ENCODE measurements at places on chromosomes 4 and X. TPM values are rescaled to one million over a fixed set of nuclear protein-coding genes. Genes with fewer than 3 reads are reported as not detected.

DNA sequence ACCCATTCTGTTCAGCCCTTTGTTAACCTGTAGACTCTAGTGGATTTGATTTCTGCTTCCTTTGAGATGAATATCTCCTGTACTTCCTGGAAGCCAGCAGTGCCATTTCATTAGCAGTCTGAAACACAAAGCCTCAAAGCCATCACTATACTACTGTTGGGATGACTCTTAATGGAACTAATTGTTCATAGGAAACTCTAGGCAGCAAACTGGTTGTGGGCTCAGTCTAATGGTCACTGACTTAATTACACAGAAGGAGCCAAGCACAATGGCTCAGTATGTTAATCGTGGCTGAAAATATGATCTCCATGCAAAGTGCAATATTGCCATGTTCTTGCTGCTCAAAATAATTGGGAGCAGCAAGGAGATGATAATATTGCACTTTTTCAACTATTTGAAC, 262.3 kb downstream of the ARHGAP24 start:
- no peaks in the 10 kb centered on the region for H3K36me3 ChIP-seq
- no peaks in the 10 kb centered on the region for H3K27me3 ChIP-seq
- no peak overlapping the region for H3K27ac ChIP-seq
- DNase-seq: no peak

DNA sequence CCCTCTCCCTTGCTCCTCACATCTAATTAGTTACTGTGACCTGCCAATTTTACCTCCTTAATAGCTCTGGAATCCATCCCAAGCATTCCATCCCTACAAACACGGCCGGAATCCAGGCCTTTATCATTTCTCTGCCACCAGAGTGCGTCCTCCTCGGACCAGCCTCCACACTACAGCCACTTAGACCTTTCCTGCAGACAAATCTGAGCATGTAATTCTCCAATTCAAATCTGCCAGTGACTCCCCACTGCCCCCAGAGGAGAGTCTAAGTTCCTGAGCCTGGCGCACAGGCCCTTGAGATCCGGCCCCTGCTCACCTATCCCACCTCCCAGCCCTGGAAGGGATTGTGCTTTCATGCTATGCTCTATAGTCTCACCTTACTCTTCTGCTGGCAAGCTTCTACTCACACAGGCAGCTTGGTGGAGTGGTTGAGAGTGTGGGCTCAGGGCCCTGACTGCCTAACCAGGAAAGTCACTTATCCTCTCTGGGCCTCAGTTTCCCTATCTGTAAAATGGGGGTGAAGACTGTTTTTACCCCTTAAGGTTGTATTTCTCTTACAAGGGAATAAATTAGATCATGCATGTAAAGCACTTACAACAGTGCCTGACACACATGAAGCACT, 31.2 kb downstream of the PJA1 start:
- no peak overlapping the region for H3K4me3 ChIP-seq
- no peak for DNase-seq
- no peak overlapping the region for H3K27ac ChIP-seq
- no peaks in the 10 kb centered on the region for H3K4me1 ChIP-seq
- H3K36me3 ChIP-seq: no peaks in the 10 kb centered on the region
- H3K27me3 ChIP-seq: no peaks in the 10 kb centered on the region

GRCh38 chr4:165532976-165533375, 154.2 kb downstream of the CPE start:
- DNase-seq: no peak
- no peak overlapping the region for H3K4me3 ChIP-seq
- H3K27me3 ChIP-seq: no peaks in the 10 kb centered on the region
- no peaks in the 10 kb centered on the region for H3K36me3 ChIP-seq
- no peak overlapping the region for H3K27ac ChIP-seq

DNA sequence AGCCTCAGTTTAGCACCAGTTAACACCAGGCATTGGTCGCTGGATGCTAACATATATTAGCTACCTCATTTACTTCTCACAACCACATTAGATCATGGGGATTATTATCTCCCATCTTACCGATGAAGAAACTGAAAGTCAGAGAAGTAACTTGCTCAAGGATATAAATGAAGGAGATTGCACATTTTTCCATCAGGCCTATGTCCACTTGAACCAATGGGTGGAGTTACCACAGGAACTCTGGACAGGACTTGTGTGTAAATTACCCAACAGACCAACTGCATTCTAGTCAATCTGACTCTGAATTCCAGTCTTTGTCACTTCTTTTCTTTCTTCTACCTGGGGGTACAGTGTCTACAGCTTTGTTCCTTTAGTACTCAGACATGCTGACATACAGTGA, 1.8 kb downstream of the LNX1 start:
- H3K36me3 ChIP-seq: no peaks in the 10 kb centered on the region
- no peak overlapping the region for H3K27ac ChIP-seq
- no peaks in the 10 kb centered on the region for H3K4me1 ChIP-seq
- no peak for DNase-seq
- H3K4me3 ChIP-seq: no peak overlapping the region

The RBMX gene
- total RNA-seq: 318 TPM

GRCh38 chr4:74793757-74794381, 454 bp downstream of the BTC start:
- no peak for DNase-seq
- H3K4me3 ChIP-seq: no peak overlapping the region
- no peaks in the 10 kb centered on the region for H3K27me3 ChIP-seq
- H3K4me1 ChIP-seq: no peaks in the 10 kb centered on the region
- no peak overlapping the region for H3K27ac ChIP-seq
- H3K36me3 ChIP-seq: no peaks in the 10 kb centered on the region

DNA sequence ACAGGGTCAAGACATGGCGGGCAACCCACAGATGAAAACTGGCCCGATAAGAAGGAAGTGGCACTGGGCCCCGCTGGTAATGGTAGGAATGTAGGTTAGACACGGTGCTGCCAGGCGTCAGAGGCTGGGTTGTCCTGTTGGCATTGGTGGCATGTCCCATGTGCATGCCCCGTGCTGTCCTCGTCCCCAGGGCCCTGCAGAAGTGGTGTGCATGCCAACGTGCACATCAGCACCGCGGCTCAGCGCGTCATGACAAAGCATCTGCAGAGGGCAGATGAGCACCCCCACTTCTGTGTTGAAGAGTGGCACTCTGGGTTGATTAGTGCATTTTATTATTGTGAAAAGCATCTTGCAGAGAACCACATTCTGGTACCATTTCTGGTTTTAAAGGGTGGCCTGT, 35.6 kb downstream of the NELFA start:
- no peaks in the 10 kb centered on the region for H3K4me1 ChIP-seq
- H3K27me3 ChIP-seq: no peaks in the 10 kb centered on the region
- peaks cover 9% of the 10 kb centered on the region for H3K36me3 ChIP-seq
- no peak for DNase-seq
- no peak overlapping the region for H3K4me3 ChIP-seq

- no peaks in the 10 kb centered on the region for H3K4me1 ChIP-seq
- no peaks in the 10 kb centered on the region for H3K36me3 ChIP-seq
- H3K4me3 ChIP-seq: no peak overlapping the region
- no peaks in the 10 kb centered on the region for H3K27me3 ChIP-seq
- no peak overlapping the region for H3K27ac ChIP-seq
These were observed 91.8 kb downstream of the MAB21L2 start for GRCh38 chr4:150673793-150674192.

The TEX13B gene
- total RNA-seq: not detected

The SSX1 gene
- not detected for total RNA-seq

DNA sequence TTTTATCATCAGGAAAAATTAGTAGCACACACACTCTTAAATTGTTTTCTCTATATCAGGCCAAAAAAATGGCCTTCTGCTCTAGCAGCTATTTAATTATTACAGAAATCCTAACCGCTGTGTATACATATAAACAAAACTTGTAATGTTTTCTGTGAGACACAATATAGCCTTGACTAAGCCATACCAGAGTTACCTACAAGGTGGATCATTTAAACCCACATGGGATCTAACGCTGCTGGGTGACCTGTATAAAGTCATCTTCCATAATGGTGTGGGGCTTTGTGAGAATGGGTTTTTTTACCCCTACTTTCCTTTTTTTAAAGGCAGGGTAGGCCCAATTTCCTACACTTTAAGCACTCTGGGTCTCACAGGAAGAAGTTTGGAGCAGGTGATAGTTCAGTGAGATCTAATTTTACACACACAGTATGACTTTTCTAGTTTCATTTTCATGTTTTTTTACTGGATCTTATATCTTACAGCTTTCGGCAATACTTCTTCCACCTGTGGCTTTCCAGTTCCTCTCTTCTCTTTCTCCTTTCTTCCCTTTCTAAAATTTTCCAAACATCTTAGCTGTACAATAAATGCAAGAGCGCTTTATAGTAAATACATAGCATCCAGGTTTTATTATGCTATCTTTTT, 66.9 kb upstream of the MMAA start:
- H3K27ac ChIP-seq: no peak overlapping the region
- no peak for DNase-seq
- no peaks in the 10 kb centered on the region for H3K4me1 ChIP-seq
- H3K4me3 ChIP-seq: no peak overlapping the region
- H3K36me3 ChIP-seq: no peaks in the 10 kb centered on the region

The MAGEB3 gene
- not detected for total RNA-seq

The SULT1B1 gene
- total RNA-seq: 0.22 TPM

- H3K36me3 ChIP-seq: no peaks in the 10 kb centered on the region
- DNase-seq: no peak
- H3K27ac ChIP-seq: no peak overlapping the region
- H3K4me3 ChIP-seq: no peak overlapping the region
These were observed 141.3 kb downstream of the LDB2 start for GRCh38 chr4:16757080-16757521.

The FAM156B gene
- 11.6 TPM for total RNA-seq

- no peak overlapping the region for H3K27ac ChIP-seq
- H3K4me3 ChIP-seq: no peak overlapping the region
- H3K27me3 ChIP-seq: no peaks in the 10 kb centered on the region
- DNase-seq: no peak
- no peaks in the 10 kb centered on the region for H3K4me1 ChIP-seq
These were observed 119.6 kb downstream of the BEND2 start for GRCh38 chrX:18101087-18101486.

DNA sequence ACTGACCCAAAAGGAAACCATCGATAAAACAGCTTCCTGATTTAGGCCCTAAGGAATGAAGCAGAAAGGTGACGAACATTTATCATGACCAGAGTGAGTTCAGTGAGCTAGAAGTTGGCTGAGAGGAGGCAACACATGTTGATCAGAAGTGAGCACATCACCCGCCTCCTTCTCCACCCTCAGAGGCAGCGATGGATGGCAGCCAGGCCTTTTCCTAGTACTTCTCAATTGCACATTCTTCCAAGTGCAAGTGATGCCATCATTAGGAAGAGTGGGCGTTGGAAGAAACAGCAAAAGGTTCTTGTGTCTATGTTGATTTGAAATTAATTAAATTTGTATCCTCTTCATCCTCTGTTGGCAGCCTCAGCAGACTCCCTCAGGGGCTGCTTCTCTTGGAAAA, 51.7 kb downstream of the TMEM154 start:
- H3K4me1 ChIP-seq: no peaks in the 10 kb centered on the region
- H3K27ac ChIP-seq: no peak overlapping the region
- no peaks in the 10 kb centered on the region for H3K27me3 ChIP-seq
- H3K36me3 ChIP-seq: no peaks in the 10 kb centered on the region
- H3K4me3 ChIP-seq: no peak overlapping the region

The VCX3A gene
- not detected for total RNA-seq

The ABCG2 gene
- total RNA-seq: 1.4 TPM

- no peaks in the 10 kb centered on the region for H3K36me3 ChIP-seq
- H3K4me3 ChIP-seq: no peak overlapping the region
- no peak for DNase-seq
- H3K4me1 ChIP-seq: peaks cover 6% of the 10 kb centered on the region
- no peak overlapping the region for H3K27ac ChIP-seq
These were observed 62.3 kb downstream of the STAG2 start for GRCh38 chrX:124023838-124024238.

The PLP1 gene
- not detected for total RNA-seq

GRCh38 chr4:89242216-89242615, 65.4 kb downstream of the GPRIN3 start:
- no peak for DNase-seq
- no peak overlapping the region for H3K27ac ChIP-seq
- H3K36me3 ChIP-seq: peaks cover under 1% of the 10 kb centered on the region
- H3K27me3 ChIP-seq: no peaks in the 10 kb centered on the region

DNA sequence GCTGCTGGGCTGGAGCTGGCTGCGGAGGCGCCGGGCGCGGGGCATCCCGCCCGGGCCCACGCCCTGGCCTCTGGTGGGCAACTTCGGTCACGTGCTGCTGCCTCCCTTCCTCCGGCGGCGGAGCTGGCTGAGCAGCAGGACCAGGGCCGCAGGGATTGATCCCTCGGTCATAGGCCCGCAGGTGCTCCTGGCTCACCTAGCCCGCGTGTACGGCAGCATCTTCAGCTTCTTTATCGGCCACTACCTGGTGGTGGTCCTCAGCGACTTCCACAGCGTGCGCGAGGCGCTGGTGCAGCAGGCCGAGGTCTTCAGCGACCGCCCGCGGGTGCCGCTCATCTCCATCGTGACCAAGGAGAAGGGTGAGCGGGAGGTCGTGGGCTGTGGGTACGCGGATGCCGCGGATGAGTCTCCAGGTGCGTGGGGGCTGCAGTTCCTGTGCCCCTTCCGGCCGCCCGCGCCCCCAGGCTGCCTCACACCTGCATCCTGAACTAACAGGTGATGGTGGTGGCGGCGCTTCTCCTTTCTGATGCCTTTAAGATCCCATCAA, 499 bp downstream of the CYP2U1 start:
- peak overlapping the region; percentile 81 for H3K4me3 ChIP-seq
- H3K4me1 ChIP-seq: peaks cover 10% of the 10 kb centered on the region
- H3K36me3 ChIP-seq: no peaks in the 10 kb centered on the region
- no peaks in the 10 kb centered on the region for H3K27me3 ChIP-seq
- H3K27ac ChIP-seq: peak overlapping the region; percentile 45
- DNase-seq: no peak

GRCh38 chr4:4408132-4408523, 21.2 kb downstream of the NSG1 start:
- no peak overlapping the region for H3K27ac ChIP-seq
- H3K27me3 ChIP-seq: no peaks in the 10 kb centered on the region
- H3K4me1 ChIP-seq: no peaks in the 10 kb centered on the region
- no peak overlapping the region for H3K4me3 ChIP-seq

DNA sequence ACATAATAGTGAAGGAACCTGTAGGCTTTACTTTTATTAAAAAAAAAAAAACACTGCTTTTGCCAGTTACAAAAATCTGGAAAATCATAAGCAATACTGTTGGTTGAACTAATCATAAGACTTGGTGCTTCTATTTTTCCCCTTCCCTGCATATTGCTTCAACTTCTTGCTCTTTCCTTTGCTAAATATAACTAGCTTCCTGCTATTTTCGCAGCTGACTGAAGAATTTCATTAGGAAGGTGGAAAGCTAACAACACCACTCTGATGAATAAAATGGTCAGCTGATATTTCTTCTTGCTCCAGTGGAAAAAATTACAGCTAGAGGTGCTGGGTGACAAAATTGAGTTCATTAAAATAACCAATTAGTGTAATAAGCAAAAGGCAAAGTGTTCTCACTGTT, 39.3 kb downstream of the MEPE start:
- no peaks in the 10 kb centered on the region for H3K4me1 ChIP-seq
- H3K36me3 ChIP-seq: no peaks in the 10 kb centered on the region
- no peak for DNase-seq
- no peak overlapping the region for H3K4me3 ChIP-seq

DNA sequence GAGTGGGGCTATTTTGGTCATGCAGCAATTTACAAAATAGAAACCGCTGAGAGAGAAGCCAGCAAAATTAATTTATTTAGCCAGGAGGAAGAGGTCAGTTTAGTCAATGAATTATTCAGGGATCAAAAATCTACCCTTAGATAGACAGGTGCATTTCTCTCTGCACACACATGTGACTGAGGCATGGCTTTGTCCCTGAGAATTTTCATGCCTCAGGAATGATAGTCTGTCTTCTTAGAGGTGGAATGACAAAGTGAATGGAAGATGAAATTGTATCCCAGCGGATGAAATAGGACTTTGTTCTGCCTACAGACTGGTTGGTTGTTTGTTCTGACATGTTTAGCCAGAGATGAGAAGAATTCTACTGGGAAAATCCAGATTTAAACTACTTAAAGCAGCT, 46.0 kb downstream of the ANKRD50 start:
- H3K4me3 ChIP-seq: no peak overlapping the region
- H3K36me3 ChIP-seq: no peaks in the 10 kb centered on the region
- no peak overlapping the region for H3K27ac ChIP-seq

The TMEM154 gene
- total RNA-seq: 11.5 TPM

Measured in CD8-positive, alpha-beta memory T cell (primary cell).